Midbrain (tissue), 1 donor: ENCODE measurements at places on chromosomes 1 and 21.
A peak's percentile ranks its signal among the peaks of the same experiment; 100 is the strongest.

DNA sequence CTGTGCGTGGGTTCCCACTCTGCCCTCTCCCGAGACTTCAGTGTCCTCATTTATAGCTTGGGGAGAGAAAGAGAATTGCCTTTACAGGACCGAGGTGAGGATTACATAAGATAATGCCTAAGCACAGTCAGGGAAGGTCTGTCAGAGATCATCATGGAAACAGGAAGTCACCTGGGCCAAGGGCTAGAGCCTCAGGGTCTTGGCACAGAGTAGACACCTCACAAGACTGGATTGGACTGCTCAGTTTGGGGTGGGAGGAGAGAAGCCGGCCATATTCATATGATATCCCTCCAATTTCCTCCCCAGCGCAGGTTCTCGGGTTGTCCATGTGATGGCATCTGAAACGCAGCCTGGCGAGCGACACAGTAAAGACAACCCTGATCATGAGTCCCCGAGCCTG, 3.8 kb downstream of the CNR2 start:
- no peak for DNase-seq

- no peak for DNase-seq
Observed at GRCh38 chr1:116826818-116827606, 72.8 kb downstream of the CD2 start.

DNA sequence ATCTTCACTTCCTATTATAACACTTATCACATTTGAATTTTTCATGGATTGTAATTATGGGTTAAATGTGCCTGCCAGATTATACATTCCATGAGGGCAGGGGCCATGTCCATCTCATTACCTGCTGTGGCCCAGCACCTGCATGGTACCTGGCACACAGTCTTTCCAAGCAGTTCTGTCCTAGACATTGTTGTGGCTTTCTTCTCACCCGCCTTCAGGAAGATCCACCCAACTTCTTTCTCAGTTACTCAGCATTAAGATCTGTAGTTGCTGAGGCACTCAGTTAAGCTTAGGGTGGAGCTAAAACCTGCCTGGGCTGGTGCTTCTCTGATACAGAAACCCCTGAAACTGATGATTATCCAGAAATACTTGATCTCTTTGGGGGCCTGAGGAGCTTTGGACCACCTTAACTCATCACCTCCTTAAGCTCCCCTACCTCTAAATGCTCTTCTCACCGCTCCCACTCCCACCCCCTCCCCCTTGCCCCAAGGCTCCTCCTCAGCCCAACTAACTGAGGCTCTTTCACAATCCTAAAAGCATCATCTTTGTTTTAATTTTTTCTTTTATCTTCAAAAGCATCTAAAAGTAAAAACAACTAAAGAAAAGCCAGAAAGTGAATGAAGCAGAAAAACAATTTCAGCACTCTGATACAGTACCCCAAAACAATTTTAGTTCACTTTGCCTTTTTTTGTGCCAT, 190.6 kb downstream of the FGGY start:
- no peak for DNase-seq

- DNase-seq, result no peak
Observed at GRCh38 chr1:226546926-226547325, 1.6 kb upstream of the STUM start.

- no peak for DNase-seq
Observed at GRCh38 chr1:29540801-29541357, 304.6 kb downstream of the PTPRU start.

DNA sequence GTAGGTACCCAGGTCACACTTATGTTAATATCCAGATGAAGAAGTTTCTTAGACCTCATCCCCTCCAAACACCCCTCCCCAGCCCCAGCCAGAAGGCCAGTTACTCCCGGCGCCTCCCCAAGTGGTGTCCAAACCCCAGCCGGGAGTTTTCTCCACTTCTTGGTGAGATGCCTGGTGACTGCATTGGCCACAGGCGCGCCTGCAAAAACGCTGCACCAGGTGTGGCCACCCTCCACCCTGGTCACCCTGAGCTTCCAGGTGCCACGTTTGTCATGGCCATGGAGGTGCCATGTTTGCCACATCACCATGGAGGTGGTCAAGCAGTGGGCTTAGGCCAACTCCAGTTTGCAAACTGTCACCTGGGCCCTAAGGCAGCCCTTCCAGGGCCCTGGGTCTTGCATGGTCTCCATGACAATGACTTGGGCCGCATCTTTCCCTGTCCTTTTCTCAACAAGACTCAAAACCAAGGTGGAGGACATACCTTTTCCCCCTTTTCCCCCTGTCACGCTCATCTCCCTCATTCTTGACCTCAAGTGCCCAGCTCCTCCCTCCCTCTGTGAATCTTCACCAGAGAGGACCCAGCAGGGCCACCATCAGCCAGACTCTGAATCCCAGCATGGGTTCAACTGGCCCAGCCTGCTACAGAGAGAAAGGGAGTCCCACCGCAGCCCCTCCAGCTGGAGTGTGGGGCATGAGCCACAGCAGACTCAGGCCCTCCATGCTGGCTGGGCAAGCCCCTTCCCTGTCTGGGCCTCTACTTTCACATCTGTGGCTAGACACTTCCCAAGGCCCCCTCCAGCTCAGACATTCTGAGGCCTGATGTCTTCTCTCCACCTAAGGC, 125.9 kb upstream of the ZBTB40 start:
- no peak for DNase-seq

DNA sequence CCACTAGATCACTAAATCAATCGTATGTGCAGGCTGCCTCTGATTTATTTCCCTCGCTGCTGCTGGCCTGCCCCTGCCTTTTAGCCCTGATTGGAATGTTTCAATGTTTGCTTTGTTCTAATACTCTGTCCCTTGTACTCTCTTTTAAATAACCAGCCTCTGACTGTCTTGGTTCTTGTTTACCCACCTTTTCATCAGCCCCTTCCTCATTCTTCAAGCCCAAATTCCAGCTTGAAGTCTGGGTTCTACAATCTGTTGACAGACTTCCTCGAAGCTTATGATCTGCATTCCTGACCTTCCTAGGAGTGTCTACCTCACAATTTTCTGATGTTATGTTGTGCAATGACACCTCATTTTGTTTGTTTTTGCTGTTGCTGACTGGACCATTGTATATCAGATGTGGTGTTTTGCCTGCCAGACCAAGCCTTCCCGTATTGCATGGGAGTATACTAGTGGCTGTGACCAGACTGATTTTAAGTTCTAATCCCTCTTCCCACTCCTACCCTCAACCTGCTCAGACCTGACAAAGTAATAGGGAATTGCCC, 46.6 kb upstream of the APOBEC4 start:
- DNase-seq, result no peak

DNA sequence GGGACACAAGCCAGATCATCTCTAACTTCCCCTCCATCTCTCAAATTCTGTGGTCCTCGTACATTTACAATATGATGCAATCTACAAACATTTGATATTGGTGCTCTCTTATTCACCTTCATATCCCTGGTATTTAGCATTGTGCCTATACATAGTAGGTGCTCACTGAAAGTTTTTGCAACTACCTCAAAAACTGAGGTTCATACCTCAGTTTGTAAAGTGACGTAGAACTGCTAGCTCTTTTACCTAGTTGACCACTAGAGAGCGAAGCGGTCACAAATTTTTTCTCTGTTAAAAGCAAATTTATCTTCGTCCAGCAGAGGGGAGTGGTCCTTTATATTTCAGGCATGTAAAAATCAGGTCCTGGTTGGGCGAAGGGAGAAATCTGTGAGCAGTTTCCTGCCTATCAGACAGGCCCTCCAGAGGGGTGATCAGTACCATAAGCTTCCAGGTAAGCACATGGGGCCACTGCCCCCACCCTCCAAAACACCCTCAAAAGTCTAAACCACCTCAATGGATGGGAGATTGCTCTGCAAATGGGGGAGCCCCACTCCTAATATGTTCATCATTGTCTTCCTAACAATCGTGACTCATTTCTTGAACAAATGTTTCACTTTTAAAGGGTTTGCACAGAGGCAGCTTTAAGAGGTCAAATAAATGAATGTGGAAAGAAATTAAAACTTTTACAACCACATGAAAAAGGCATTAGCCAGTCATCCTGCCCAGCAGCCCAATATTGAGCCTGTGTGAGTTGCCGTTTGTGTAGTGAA, 10.6 kb upstream of the HLCS start:
- peak; percentile 14 for DNase-seq

DNA sequence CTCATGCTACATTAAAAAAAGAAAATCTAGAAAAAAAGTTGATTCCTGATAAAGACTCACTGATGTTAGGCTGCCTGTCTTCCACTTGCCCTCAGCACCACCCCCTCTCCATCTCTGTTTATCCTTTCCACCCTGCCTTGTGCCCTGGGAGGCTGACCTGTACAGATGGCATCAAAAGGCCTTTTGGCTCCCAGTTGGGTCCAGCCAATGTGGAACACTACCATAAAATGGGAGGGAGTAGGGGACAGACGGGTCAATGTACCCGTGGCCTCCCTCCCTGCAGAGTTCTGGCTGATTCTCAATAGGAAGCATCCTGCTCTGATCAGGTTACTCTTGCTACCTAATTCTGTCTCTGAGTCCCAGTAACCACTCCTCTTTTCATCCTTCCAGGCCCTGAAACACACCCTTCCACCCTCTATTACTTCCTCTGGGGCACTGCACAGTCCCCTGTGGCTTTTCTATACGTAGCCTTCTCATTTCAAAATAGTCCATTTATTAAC, 300.0 kb downstream of the HHIPL2 start:
- DNase-seq, result no peak

- DNase-seq, result no peak
Observed at GRCh38 chr1:93592551-93592949, 89.1 kb downstream of the BCAR3 start.

GRCh38 chr1:101193733-101194169, 43.1 kb upstream of the S1PR1 start:
- no peak for DNase-seq

- DNase-seq, result no peak
Observed at GRCh38 chr1:176670853-176671252, 207.9 kb downstream of the PAPPA2 start.

DNA sequence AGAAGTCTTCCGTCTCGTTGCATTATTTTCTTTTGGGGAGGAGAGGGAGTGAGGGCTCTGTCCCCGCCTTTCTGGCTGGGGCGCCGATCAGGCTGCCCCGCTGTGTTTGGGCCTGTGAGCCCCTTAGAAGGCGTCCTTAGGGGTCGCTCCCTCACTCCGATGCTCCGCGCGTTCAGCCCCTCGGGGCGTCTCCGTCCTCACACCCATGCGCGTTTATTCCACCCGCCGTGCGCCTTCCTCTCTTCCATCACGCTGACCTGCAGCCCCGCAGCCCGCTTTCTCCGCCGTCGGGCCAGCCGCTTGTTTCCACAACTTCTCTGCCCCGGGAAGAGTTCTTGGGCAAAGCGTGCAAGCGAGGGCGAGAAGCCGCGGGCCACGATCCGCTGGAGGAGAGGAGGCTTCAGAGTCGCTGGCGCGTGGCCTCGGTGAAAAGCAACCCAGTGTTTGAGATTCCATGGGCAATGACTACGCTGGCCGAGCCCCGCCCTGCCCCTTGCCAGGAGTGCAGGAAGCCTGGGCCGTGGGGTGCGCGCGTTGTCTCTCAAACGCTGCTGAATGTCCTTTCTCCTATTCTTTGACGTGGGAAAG, 27.7 kb downstream of the TRIM11 start:
- no peak for DNase-seq

DNA sequence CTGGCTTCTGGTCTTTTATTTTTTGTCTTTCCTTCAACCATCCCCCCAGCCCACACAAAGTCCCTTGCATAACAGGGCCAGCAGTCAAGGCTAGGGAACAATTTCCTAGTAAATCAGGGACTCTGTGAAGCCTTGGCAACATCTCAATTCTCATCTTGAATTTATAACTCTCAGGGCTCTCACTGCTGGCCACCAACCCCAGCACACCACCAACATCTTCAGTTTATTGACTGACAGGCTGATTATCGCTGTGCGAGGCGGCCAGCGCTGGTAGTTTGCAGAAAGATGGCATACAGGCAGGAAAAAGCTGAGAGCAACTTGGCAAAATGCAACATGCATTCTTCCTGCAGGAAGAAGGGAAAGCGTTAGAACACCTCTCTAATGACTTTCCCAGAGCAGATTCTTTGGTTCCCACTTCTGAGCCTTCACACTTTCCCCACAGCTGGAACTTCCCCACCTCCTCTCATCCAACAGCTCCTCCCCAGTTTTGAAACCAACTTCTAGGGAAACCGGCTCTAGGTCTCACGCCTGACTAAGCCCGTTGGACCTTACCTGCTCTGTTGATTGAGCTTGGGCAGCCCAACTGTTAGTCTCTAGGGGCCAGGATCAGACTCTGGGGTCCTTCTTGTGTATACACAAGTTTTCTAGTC, 26.3 kb upstream of the CSF1 start:
- no peak for DNase-seq

- peak; percentile 57 for DNase-seq
Observed at GRCh38 chr21:42009018-42009830, 936 bp downstream of the ZBTB21 start.

DNA sequence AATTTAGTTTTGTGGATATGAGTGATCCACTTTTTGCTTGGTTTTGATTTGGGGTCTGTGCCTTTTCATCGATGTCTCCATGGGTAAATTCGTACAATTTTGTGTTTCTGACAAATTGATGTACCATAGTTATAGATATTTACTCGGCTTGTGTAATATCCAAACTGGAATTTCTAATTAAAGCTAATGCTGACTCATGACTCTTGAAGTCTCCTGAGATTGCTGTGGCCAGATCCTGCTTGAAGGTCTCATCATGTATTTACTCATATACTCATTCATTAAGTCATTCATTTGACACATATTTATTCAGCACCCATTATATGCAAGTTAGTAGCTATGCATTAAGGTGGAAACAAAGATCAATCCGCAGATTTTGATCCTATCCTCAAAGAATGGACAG, 423.2 kb downstream of the RWDD3 start:
- DNase-seq, result no peak

GRCh38 chr1:225907341-225907740, 16.7 kb downstream of the PYCR2 start:
- DNase-seq, result no peak

DNA sequence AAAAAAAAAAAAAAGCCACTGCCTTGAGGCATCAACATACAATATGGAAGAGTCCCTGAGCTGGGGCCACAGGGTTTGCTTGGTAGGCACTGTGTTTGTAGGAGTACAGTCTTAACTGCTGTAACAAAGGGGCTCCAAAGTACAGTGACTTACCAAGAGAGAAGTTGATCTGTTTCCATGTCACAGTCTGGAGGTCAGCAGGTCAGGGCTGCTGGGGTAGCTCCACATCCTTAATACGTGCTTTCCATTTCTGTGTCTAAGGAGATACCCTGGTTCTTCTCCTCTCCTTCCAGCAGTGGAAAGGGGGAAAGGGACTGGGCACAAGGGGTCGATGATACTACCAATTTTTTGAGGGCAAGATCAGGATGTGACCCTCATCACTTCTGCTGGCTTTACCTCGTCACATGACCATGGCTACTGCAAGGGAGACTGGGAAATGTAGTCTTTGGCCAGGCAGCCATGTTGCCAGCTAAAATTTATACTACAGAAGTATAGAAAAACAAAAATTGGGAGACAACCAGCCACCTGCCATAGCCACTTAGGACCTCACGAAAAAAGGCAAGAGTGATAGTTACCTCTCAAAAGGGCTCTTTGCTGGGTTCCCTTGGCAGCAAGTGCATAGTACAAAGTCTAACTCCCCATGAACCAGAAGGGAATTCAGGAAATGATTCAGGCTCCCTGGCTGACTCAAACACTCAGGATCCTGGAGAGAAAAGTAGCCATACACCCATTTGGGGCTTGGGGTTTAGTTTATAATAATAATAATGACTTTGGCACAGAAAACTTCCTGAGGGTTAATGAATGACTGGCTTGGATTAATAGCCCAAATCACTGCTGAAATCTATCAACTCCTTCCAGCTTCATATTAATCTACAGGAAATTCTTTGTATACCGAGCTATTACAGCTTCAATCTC, 52.7 kb upstream of the ATP5PO start:
- DNase-seq, result no peak
